Fibroblast of skin of left biceps (primary cell): ENCODE measurements at places on chromosomes 7 and 10.

DNA sequence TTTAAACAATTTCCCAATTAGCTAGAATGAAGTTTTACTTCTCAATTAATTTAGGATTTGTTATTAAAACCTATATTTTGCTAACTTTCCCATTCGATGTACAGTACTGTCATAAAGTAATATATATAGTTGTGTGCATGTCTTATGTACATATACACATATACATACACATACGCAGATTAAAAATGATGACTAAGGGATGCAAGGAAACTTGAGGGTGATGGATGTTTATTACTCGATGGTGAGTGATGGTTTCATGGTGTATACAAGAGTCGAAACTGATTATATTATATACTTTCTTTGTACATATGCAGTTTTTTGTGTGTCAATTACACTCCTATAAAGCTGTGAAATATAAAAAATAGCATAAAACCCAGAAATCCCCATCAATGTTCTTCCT, 248.2 kb downstream of the COBL start:
- no peak for DNase-seq

DNA sequence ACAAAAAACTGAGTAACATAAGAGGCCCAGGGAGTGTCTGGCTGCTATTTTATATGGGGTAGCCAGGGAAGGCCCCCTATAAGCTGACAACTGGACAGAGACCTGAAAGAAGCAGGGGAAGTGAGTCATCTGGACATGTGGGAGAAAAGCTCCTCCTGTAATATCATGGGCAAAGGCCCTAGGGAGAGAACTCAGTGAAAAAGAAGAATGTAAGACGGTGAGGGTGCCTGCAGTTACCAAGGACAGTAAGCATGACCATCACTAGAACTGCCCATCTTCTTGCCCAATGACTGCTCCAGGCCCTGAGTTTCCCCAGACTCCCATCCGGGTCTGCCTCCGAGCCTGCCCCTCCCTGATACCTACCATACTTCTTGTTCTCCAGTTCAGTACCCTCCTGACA, 2.3 kb downstream of the ELMO1 start:
- no peak for DNase-seq

GRCh38 chr10:46227936-46228562, 58.7 kb upstream of the ANTXRL start:
- DNase-seq, result no peak

- peak; percentile 65 for DNase-seq
Observed at GRCh38 chr7:28151965-28152364, 28.6 kb downstream of the JAZF1 start.

DNA sequence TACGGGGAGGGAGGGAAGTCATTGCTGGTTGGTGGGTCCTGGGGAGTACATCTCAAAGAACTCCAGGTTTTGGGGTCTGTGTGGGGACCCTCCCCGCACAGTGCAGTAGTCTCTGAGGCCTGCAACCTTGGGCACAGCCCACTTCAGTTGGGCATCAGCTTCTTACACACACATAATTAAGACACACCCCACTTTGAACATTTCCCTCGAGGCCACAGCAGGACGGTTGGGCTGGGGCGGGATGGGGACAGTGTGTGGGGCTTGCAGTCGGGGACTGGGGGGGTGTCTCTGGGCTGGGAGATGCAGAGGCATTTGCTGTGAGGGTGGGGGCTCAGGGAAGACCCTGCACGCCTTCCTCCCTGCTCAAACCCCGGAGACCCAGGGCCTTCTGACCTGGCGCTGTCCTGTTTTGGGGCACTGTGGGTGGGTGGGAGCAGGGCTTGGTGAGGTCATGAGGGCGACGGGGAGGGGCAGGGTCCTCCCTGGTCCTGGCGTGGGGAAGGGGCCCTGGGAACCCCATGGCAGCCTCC, 1.3 kb downstream of the LFNG start:
- no peak for DNase-seq

DNA sequence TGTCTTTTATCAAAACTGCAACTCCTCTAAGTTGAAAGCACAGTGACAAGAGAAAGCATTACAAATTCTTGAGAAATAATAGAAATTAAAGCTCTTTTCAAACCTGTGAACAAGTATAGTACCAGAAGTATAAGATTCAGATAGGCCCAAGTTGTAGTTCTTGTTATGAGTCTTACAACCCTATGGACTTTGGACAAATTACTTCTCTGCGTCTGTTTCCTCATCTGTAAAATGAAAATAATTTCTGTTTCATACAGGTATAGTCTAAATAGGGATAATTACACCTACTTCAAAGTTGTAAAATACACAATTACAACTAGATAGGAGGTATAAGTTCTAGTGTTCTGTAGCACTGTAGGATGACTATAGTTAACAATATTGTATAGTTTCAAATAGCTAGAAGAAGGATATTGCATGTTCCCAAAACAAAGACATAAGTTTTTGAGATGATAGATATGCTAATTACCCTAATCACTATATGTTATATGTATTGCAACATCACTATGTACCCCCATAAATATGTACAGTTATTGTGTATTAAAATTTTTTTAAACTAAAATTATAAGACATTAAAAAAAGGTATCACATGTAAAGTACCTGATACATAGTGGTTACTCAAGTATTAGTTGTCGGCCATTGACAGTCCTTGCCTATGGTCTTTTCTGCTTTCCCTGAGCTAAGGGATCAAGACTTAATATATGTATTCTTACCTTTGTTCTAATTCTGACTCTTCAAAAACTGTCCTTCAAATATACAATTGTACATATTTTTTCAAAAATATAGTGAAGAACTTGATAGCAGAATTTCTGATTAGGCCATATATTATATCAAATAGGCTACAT, 1.8 kb upstream of the WASL start:
- no peak for DNase-seq

- DNase-seq, result no peak
Observed at GRCh38 chr10:11304906-11305585, 287.4 kb downstream of the CELF2 start.

DNA sequence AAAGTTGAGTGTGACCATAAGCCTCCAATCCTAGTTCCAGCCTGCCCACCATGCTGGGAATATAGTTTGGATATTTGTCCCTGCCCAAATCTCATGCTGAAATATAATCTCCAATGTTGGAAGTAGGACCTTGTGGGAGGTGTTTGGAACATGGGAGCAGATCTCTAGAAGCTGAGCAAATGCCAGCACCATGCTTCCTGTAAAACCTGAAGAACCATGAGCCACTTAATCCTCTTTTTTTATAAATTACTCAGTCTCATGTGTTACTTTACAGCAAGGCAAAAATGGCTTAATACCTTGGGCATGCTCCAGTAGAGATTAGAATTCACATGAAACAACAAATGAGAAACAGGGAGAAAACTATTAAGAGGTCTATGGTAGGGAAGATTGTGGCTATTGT, 27.2 kb downstream of the STEAP1 start:
- DNase-seq, result no peak

- no peak for DNase-seq
Observed at GRCh38 chr7:137838706-137839315, 8.0 kb downstream of the DGKI start.

DNA sequence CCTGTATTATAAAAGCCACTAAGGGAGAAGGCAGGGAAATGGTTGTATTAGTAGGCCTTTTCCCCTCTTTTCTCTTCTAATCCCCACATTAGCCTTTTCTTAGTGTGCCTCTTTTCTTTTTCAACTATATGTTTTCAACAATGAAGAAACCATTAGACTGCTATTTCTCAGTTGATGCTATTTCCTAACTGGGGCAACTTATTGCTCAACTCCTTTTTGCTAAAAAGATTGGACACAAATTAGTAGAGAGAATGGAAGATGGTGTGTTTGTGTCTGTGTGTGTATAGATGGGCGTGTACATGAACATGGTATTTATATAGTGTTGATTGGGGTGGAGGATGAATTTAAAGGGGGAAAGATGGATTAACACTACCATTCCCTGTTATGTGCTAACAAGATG, 28.4 kb downstream of the TBC1D12 start:
- DNase-seq, result no peak

DNA sequence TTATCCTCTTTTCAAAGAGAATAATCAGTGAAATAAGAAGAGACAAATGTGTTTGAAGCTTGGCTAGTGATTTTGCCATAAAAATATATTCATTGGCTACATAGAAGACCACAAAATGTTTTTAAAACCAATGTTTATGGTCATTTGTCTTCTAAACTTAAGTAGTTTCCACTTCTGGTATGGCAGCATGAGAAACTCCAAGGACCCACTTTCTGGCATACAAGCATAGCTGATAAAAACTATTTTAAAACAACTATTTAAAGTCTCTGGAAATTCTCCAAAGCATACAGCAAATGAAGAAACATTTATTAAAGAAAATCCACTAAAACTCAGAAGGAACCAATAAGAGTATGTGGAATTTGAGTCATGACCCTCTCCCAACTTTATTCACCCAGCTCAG, 89.2 kb upstream of the TOMM7 start:
- DNase-seq, result no peak

DNA sequence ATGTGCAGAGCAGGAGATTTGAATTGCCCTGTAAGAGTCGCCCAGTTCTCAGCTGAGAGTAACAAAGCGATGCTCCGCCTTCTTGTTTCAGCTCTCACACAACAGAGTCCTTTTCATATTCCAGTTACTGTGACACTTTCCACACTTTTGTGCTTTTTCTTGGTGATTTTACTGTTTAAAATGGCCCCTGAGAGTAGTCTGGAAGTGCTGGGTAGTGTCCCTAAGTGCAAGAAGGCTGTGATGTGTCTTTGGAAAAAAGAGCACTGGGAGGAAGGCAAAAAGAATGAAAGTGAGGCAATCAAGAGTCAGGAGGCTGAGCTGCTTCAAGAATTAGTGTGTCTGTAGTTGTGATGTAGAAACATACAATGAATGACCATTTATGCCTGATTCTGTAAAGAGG, 201.2 kb upstream of the SEMA3E start:
- DNase-seq, result no peak
